ENCODE measurements at places on chromosomes 3 and 15. TPM values are rescaled to one million over a fixed set of nuclear protein-coding genes. Genes with fewer than 3 reads are reported as not detected.
A peak's percentile ranks its signal among the peaks of the same experiment; 100 is the strongest.

- H3K27ac ChIP-seq = no peak overlapping the region
- no peaks in the 10 kb centered on the region for H3K36me3 ChIP-seq
- H3K27me3 ChIP-seq = no peaks in the 10 kb centered on the region
- peaks cover 10% of the 10 kb centered on the region for H3K4me1 ChIP-seq
- no peak overlapping the region for H3K4me3 ChIP-seq
These were observed 128.3 kb downstream of the ATP10A start for GRCh38 chr15:25734680-25735355.

GRCh38 chr3:42369304-42369703 is 41.1 kb downstream of the LYZL4 start:
- no peaks in the 10 kb centered on the region for H3K36me3 ChIP-seq
- H3K4me1 ChIP-seq = peaks cover 18% of the 10 kb centered on the region
- H3K27ac ChIP-seq = no peak overlapping the region

GRCh38 chr3:12467746-12468145 is 16.5 kb upstream of the TSEN2 start:
- no peak overlapping the region for H3K4me3 ChIP-seq
- DNase-seq = no peak
- peaks cover 20% of the 10 kb centered on the region for H3K4me1 ChIP-seq
- no peaks in the 10 kb centered on the region for H3K36me3 ChIP-seq

- H3K36me3 ChIP-seq = no peaks in the 10 kb centered on the region
- H3K4me1 ChIP-seq = no peaks in the 10 kb centered on the region
- H3K4me3 ChIP-seq = no peak within 1 kb of the TSS
- DNase-seq = no peak
- H3K27ac ChIP-seq = no peak within 1 kb of the TSS
These were observed at the start of gene PRR23A for GRCh38 chr3:139006051-139006716. Gene PRR23A, minus strand, starts transcription at chr3:139006268. Its CDS starts 0 bp downstream, at chr3:139006268.

DNA sequence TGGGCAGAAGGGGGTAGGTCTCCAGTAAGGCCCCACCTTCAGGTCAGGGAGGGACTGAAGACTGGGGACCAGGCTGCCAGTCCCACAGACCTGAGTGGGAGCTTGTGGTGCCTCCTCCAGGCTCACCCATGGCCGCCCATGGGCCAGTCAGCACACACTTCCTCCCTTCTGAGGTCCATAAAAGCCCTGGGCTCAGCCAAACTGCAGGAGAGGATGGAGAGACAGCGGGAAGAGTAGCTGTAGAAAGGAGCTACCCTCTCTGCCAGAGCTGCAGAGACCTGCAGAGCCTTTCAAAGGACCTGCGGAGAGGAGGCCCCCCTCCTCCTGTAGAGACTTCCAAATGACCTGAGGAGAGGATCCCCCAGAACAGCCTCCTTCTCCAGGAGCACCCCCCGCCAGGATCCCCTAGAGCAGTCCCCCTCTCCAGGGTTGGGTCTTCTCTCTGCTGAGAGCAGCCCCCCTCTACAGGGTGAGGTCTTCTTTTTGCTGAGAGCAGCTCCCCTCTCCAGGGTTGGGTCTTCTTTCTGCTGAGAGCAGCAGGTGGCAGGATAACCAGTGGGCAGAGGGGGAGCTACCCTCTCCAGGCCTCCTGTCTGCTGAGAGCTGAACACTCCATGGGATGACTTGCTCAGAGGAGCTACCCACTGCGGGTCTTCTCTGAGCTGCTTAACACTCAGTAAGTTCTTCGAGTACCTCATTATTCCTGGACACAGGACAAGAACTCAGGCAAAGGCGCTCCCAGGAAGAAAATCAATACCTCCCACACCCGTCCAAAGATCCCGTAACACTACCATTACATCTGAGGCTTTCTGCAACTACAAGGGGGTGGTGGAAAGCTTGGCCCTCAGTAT is 5.0 kb upstream of the SKIC8 start:
- no peaks in the 10 kb centered on the region for H3K36me3 ChIP-seq
- DNase-seq = no peak
- H3K4me3 ChIP-seq = no peak overlapping the region
- peaks cover 63% of the 10 kb centered on the region for H3K4me1 ChIP-seq
- H3K27ac ChIP-seq = no peak overlapping the region

GRCh38 chr15:70801109-70801508 is 37.8 kb upstream of the UACA start:
- H3K27me3 ChIP-seq = no peaks in the 10 kb centered on the region
- no peak overlapping the region for H3K27ac ChIP-seq
- no peaks in the 10 kb centered on the region for H3K4me1 ChIP-seq
- no peaks in the 10 kb centered on the region for H3K36me3 ChIP-seq

GRCh38 chr15:59550530-59550929 is 61.1 kb upstream of the GCNT3 start:
- no peak overlapping the region for H3K4me3 ChIP-seq
- H3K27ac ChIP-seq = no peak overlapping the region
- no peaks in the 10 kb centered on the region for H3K36me3 ChIP-seq
- no peak for DNase-seq
- no peaks in the 10 kb centered on the region for H3K27me3 ChIP-seq

- H3K4me3 ChIP-seq = no peak overlapping the region
- H3K27ac ChIP-seq = no peak overlapping the region
- H3K4me1 ChIP-seq = no peaks in the 10 kb centered on the region
- DNase-seq = no peak
- H3K36me3 ChIP-seq = no peaks in the 10 kb centered on the region
These were observed 285.4 kb downstream of the ZBTB20 start for GRCh38 chr3:114861666-114862065.

DNA sequence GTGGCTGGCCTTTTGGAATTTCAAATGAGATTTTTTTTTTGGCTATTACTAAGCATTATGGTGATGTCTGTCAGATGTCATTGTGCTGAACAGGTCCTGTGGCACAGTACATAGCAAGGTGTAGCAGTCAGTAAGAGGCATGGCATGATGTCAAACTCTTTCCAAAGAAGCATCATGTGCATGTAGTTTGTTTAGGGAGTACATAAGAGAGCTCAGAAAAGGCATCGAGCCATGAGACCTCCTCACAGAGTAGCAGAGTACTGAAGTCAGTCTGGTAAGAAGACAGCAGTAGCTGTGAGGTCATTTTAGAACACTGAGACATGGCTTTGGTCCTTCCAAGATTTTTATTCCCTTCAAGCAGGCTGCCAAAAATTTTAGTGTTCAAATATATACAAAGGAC is 134.9 kb upstream of the SPRED1 start:
- no peak overlapping the region for H3K27ac ChIP-seq
- H3K27me3 ChIP-seq = no peaks in the 10 kb centered on the region
- no peak overlapping the region for H3K4me3 ChIP-seq
- peaks cover 15% of the 10 kb centered on the region for H3K4me1 ChIP-seq
- no peaks in the 10 kb centered on the region for H3K36me3 ChIP-seq

DNA sequence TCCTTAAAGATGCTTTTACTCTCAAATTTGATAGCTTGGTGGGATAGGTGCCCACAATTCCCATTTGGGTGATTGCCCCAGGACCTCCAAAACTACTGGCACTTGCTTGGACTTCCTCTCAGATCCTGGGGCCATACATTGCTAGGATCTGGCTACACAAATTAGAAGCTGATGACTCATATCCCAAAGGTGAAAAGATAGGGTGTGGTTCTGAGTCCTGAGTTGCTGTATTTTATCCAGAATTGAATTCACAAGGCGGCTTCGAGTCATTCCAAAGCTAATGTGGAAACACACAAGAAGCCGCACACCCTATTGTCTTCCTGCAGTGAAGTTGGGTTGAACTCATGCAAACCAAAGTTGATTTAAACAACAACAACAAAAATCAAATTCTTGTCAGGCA is 53.4 kb downstream of the DUT start:
- H3K27me3 ChIP-seq = no peaks in the 10 kb centered on the region
- H3K36me3 ChIP-seq = no peaks in the 10 kb centered on the region
- DNase-seq = no peak
- no peaks in the 10 kb centered on the region for H3K4me1 ChIP-seq
- no peak overlapping the region for H3K4me3 ChIP-seq

- no peak for DNase-seq
- no peak overlapping the region for H3K27ac ChIP-seq
- no peaks in the 10 kb centered on the region for H3K4me1 ChIP-seq
- H3K27me3 ChIP-seq = no peaks in the 10 kb centered on the region
- no peaks in the 10 kb centered on the region for H3K36me3 ChIP-seq
- H3K4me3 ChIP-seq = no peak overlapping the region
These were observed 167.7 kb downstream of the NEK10 start for GRCh38 chr3:27201492-27201891.

DNA sequence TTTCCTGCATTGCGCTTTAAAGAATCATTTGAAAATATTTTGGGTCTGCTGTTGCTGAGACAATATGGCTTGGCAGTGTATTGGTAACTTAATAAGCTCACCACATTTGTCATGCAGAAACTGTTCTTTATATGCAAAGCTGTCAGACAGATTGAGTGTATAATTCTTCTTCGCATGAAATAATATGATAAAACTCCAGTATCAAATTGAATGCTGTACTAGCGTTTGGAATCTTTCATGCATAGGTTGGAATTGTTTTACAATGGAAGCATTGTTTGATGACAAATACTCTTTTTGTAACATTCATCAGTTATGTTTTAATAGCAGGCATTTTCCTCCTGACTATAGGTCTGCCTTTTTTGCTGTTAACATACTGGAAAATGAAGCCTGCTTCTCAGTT is 53.8 kb downstream of the RBMS3 start:
- DNase-seq = no peak
- no peaks in the 10 kb centered on the region for H3K36me3 ChIP-seq
- no peaks in the 10 kb centered on the region for H3K27me3 ChIP-seq
- no peaks in the 10 kb centered on the region for H3K4me1 ChIP-seq

- peaks cover 76% of the 10 kb centered on the region for H3K27me3 ChIP-seq
- peaks cover 19% of the 10 kb centered on the region for H3K4me1 ChIP-seq
- no peak for DNase-seq
These were observed at the start of gene SV2B for GRCh38 chr15:91099995-91100813. Gene SV2B, plus strand, starts transcription at chr15:91100257. Its CDS starts 126,007 bp downstream, at chr15:91226264.

DNA sequence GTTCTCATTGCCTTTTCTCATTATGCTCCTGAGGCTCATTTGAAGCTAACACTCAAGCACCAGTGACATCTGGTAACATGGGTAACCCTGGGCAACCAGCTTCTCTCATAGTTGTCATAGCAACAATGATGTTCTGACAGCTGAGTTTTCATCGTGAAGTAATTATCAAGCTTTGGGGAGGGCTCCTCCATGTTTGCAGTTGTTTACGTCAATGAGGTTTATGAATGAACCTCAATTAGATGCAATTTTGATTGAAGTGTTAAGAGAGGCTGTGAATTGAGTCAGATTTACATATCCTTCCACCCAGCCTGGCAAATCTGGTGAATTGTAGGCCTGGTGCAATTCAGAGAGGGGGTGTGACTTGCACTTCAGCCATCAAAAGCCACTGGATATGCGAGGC is 119.3 kb upstream of the CHD2 start:
- no peaks in the 10 kb centered on the region for H3K27me3 ChIP-seq
- no peak overlapping the region for H3K4me3 ChIP-seq
- peaks cover 12% of the 10 kb centered on the region for H3K36me3 ChIP-seq
- no peak for DNase-seq
- no peak overlapping the region for H3K27ac ChIP-seq

DNA sequence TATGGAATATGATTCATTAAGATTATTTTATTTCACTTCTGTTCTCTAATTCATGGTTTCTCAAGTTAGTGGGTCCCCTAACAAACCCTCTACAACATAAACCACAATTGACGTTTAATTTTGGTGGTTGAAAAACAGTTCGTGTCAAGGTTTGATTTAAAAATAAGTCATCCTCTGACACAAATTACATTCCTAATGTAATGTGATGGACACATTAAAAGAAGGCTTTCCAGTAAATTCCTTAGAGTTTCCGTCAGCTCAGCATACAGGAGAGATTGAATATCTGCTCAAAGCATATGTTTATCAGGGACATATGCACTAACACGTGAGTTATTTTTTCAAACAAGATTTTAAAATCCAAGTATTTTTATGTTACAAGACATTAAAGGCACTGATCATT is 626.5 kb upstream of the ADAMTS9 start:
- H3K4me1 ChIP-seq = no peaks in the 10 kb centered on the region
- H3K36me3 ChIP-seq = no peaks in the 10 kb centered on the region
- no peak overlapping the region for H3K27ac ChIP-seq

GRCh38 chr3:195155570-195156241 is 115.3 kb downstream of the XXYLT1 start:
- no peaks in the 10 kb centered on the region for H3K36me3 ChIP-seq
- no peaks in the 10 kb centered on the region for H3K27me3 ChIP-seq
- no peak for DNase-seq
- H3K27ac ChIP-seq = no peak overlapping the region

GRCh38 chr3:105869861-105870755 is 1.3 kb upstream of the CBLB start:
- H3K27ac ChIP-seq = no peak overlapping the region
- H3K36me3 ChIP-seq = peaks cover 4% of the 10 kb centered on the region
- H3K4me3 ChIP-seq = peak overlapping the region; percentile 90
- H3K4me1 ChIP-seq = peaks cover 39% of the 10 kb centered on the region
- H3K27me3 ChIP-seq = no peaks in the 10 kb centered on the region

DNA sequence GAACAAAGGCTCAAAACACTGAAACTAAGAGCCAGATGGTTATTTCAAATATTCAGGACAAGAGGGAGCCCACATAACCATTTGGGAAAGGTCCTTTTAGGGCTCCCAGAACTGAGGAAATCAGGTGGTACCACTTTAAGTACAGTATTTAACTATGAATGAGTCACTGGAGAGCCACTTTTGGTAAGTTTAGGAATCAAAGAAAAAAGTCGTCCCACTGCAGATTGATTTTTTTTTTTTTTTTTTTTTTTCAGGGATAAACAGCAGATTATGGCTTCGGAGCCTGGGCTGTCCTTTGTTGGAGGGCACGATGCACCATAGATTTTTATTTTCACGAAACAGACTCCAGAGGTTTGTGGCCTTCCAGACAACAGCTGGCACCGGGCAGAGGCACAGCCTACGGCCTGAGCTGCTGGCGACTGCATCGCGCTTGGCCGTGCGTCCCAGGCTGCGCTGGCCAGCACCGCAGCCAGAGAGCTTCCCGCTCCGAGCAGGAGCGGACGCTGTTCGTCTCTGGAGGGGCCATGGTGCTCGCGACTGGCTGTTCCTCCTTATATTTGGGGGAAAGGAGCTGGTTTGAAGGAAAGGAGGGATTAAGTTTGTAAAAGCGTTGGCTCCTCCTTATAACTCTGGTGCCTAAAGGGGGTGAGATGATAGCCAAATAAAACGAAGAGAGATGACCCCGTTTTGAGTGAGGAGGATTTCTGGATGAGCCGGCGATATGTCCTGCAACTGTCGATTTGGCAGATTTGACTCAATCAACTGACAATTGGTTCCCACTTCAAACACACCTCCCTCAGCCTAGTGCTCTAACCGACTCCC is 152.9 kb upstream of the GOLIM4 start:
- H3K36me3 ChIP-seq = no peaks in the 10 kb centered on the region
- DNase-seq = no peak
- peak overlapping the region; percentile 77 for H3K4me3 ChIP-seq
- no peak overlapping the region for H3K27ac ChIP-seq
- H3K27me3 ChIP-seq = peaks cover 31% of the 10 kb centered on the region

DNA sequence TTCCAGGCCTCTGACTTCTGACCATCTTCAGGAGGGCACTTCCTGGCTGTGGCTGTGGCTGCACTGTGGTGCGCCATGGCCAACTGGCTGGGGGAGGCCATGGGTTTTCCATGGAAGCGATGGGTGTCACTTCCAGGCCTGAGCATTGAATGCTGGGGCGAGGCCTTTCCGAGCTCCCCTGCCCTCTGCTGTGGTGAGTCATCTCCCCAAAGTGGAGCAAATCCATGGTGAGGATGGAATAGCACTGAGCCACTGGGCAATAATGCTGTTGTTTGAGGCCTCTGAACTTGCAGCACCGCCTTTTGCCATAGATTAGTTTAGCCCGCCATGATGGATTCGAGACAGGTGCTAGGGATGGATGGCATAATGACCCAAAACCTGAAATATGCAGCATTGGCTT is 155.5 kb downstream of the GABRG3 start:
- no peaks in the 10 kb centered on the region for H3K27me3 ChIP-seq
- no peak overlapping the region for H3K4me3 ChIP-seq
- H3K36me3 ChIP-seq = no peaks in the 10 kb centered on the region
- no peak for DNase-seq

Gene RBP2
- polyA plus RNA-seq = not detected

Gene NTRK3
- polyA plus RNA-seq = not detected

Gene DET1
- 0.88 TPM for polyA plus RNA-seq

Gene CISH
- 20.1 TPM for polyA plus RNA-seq
